ENCODE measurements at places on chromosomes 7 and 10.

- DNase-seq, result no peak
Measured at GRCh38 chr10:133326223-133326551, 10.5 kb downstream of the CALY start.

- DNase-seq, result no peak
Measured at GRCh38 chr10:13893926-13894325, 307.2 kb downstream of the PRPF18 start.

GRCh38 chr10:59033622-59034021, 142.8 kb upstream of the PHYHIPL start:
- peak; percentile 9 for DNase-seq

DNA sequence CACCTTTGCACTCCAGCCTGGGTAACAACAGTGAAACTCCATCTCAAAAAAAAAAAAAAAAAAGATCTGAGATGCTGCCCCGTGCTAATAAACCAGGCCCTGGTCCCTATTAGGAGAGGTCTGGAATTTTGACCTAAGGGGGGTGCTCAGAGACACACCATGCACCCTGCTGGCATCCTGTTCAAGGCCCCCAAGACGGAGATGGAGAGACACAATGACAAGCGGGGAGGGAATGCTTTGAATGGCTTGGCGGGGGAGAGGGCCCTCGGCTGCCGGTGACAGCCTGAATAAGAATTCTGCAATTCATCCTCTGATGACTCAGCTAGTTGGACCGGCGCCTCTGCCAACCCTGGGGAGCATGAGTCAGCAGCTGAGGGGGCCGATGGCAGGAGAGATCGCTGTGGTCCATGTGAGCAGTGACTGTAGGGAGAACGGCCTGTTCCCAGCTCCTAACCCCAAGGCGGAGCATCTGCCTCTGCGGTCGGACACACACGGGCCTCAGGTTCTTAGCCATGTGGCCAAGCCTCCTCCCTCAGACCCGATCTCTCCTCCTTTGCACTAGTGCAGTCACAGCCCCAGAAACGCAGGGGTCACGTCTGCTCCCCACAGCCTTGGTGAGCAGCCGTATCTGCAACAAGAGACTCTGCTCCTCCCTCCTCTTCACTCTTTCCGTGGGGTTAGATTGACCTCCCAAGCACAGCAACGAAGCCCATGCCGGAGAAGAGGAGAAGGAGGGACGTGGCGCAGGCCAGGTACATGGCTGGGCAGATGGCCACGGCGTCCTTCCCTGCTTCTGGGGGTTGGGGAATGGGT, 14.9 kb downstream of the TRIM56 start:
- peak; percentile 96 for DNase-seq

Data from A673 (cell line).